Heart left ventricle (tissue), 16 donors: ENCODE measurements at places on chromosomes 5 and 9. TPM values are rescaled to one million over a fixed set of nuclear protein-coding genes. Genes with fewer than 3 reads are reported as not detected.

Gene PTPRD
- 22.7 TPM for total RNA-seq

Gene ACSL6
- total RNA-seq, result 0.56 TPM

Gene GCNT4
- total RNA-seq, result 0.45 TPM

Gene LMAN2
- 62.8 TPM for total RNA-seq

Gene ADGRD2
- total RNA-seq, result not detected

Gene TNC
- 98.7 TPM for total RNA-seq

Gene GABBR2
- 1.1 TPM for total RNA-seq

Gene ADAMTS12
- 1.3 TPM for total RNA-seq

DNA sequence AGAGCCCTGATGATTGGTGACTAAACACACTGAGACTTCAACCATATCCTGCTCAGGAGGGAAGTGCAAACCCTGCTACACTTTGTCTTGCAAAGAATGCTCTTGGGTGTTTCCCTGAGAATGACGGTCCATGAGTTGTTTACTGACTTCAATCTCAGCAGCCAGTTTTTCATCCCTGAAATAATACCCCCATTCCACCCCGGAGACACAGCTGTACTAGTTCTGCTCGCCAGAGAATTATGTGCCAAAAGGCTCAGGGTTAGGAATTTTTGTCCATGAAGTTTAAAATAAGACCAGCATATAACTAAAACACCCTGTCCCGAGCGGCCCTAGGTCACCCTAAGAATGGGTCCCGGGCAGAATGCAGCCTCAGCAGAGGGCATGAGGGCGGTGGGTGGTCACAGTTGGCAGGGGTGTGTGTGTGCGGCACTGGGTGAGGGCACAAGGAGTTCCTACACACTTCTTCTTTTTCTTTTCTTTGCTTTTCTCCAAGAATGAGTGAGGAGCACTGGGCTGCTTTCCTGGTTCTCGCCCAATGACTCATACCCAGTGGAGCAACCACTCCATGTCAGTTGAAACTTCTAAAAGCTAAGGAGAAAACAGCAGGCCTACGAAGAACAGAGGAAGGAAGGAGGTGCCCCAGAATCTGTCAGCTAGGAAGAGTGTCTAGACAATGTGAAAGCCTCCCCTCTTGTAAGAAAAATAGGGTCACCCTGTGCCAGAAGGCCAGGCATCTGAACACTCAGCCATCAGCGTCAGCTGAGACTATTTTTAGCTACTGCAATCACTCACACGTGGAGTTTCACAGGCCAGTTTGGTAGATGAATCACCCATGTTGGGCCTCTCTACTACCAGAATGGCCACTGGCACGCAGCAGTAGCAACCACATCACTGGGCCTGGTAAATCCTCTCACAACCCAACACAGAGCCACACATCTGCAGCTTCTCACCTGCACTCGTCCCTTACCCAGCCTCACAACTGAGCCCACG lies 105.9 kb downstream of the DPYSL3 start:
- H3K27me3 ChIP-seq, result no peaks in the 10 kb centered on the region
- peak; percentile 85 for DNase-seq
- H3K4me1 ChIP-seq, result peaks cover 45% of the 10 kb centered on the region
- peaks cover 61% of the 10 kb centered on the region for H3K36me3 ChIP-seq
- H3K27ac ChIP-seq, result peak overlapping the region; percentile 72

GRCh38 chr5:138138949-138139780 lies at the start of gene NME5:
NME5 (minus strand) TSS chr5:138139428; CDS start chr5:138138780, 648 bp downstream.
- H3K27ac ChIP-seq, result no peak within 1 kb of the TSS
- no peaks in the 10 kb centered on the region for H3K27me3 ChIP-seq
- DNase-seq, result peak; percentile 79
- H3K36me3 ChIP-seq, result no peaks in the 10 kb centered on the region
- no peaks in the 10 kb centered on the region for H3K4me1 ChIP-seq
- no peak within 1 kb of the TSS for H3K4me3 ChIP-seq

- no peak overlapping the region for H3K4me3 ChIP-seq
- no peaks in the 10 kb centered on the region for H3K27me3 ChIP-seq
- H3K27ac ChIP-seq, result no peak overlapping the region
These were observed 98.6 kb downstream of the AMBP start for GRCh38 chr9:113979343-113980127.

- peaks cover 41% of the 10 kb centered on the region for H3K4me1 ChIP-seq
- no peak for DNase-seq
- no peaks in the 10 kb centered on the region for H3K27me3 ChIP-seq
- H3K36me3 ChIP-seq, result no peaks in the 10 kb centered on the region
These were observed 45.3 kb upstream of the DENND4C start for GRCh38 chr9:19185191-19185590.

DNA sequence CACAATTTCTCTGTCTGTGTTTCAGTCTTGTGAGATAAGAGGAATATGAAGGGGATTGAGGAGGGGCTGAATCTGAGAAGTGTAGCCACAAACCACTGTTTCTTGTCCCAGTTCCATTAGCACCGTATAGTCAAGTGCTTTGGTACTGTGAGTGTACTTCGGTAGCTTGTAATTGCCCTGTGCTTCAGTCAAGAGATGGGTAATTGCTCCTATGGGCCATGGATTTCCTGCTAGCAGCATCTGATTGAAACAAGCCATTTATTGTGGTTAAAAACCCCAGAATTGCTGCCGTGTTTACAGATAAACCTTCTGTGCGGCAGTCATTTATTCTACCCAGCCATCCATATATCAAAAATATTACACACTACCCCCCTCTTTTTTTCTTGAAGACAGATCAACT lies 98.6 kb downstream of the MAT2B start:
- H3K27me3 ChIP-seq, result no peaks in the 10 kb centered on the region
- no peaks in the 10 kb centered on the region for H3K36me3 ChIP-seq
- H3K4me1 ChIP-seq, result no peaks in the 10 kb centered on the region
- H3K27ac ChIP-seq, result no peak overlapping the region

- no peaks in the 10 kb centered on the region for H3K4me1 ChIP-seq
- no peak overlapping the region for H3K27ac ChIP-seq
- H3K4me3 ChIP-seq, result no peak overlapping the region
- DNase-seq, result no peak
- no peaks in the 10 kb centered on the region for H3K36me3 ChIP-seq
These were observed 213.9 kb downstream of the PRDM9 start for GRCh38 chr5:23721336-23721735.

DNA sequence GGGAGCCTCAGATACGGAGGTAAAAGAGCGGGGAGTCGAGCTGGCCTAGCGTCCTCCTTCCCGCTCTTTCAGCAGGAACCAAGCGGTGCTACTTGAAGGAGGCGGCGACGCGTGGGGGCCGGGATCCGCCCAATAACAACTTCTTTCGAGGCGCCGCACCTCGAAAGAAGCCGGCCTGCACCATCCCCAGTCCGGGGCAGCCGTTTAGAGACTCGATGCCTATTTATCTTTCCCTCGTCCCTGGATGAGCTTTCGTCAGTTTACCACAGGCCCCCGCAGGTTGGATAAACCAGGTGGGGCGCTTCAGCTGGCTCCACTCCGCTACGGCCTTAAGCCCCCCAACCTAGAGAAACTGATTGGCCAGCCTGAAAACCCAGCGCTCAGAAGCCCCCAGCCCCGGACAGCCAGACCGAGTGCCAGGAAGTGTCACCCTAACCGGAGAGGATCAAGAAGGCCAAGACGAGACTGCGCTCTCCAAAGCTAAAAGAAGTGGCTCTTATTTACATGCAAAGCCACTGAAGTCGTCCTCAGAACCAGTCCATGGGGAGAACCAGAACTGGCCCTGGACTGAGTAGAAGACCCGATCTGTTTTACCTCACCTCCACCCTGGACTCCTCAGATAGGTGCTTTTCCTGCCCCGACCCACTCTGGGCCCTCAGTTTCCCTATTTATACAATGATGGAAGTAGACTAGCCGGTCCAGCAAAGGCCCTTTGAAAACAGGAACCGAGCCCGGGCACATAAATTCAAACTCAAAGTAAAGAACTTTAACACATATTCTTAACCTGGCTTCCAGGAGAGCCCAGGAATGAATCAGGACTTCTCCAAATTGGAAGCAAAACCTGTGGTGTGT lies 1.4 kb downstream of the HAND1 start:
- DNase-seq, result no peak
- peaks cover 30% of the 10 kb centered on the region for H3K27me3 ChIP-seq
- peak overlapping the region; percentile 34 for H3K4me3 ChIP-seq
- H3K27ac ChIP-seq, result no peak overlapping the region

DNA sequence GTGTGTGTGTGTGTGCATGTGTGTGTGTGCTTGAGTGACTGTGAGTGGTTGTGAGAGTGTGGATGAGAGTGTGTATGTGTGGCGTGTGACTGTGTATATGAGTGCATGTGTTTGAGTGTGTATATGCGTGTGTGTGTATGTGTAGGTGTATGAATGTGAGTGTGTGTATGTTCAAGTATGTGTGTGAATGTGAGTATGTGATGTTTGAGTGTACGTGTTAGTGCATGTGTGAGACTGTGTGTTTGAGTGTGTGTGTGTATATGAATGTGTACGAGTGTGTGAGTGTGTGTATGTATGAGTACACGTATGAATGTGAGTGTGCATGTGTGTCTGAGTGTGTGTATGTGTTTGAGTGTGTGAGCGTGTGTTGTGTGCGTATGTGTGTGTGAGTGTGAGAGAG lies 47.8 kb downstream of the KCNIP1 start:
- H3K4me1 ChIP-seq, result peaks cover 23% of the 10 kb centered on the region
- H3K27me3 ChIP-seq, result no peaks in the 10 kb centered on the region
- no peak overlapping the region for H3K27ac ChIP-seq
- no peak overlapping the region for H3K4me3 ChIP-seq

GRCh38 chr9:35570709-35571504 lies 34.2 kb upstream of the TESK1 start:
- H3K27me3 ChIP-seq, result no peaks in the 10 kb centered on the region
- no peak overlapping the region for H3K4me3 ChIP-seq
- no peaks in the 10 kb centered on the region for H3K36me3 ChIP-seq
- DNase-seq, result no peak
- no peak overlapping the region for H3K27ac ChIP-seq
- no peaks in the 10 kb centered on the region for H3K4me1 ChIP-seq

DNA sequence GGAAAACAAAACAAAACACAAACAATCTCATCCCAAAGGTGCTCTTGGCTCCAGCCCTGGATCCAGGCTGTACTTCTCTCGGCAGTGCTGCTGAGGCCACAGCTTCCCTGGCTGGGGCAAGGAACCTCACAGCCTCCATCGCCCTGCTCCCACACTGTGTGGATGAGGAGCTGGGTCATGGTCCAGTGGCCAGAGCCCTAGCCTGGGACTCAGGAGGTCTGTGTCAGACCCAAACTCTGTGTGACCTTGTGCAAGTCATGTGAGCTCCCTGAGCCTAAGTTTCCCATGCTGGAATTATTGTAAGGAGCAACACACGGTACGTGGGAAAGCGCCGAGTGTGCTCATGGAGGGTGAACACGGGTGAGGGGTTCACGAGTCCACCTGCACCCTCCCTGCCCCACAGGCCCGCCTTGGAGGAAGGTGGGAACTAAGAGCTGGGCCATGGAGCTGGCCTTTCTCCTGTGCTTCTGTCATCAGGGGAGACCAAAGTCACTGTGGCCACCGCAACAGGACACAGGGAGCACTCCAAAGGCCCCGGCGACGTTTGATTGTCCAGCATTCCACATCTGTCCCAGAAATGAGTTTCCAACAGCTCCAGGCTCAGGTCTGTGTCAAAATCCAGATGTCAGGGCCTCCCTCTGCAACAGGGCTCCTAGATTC lies 26.2 kb upstream of the SMU1 start:
- H3K4me1 ChIP-seq, result peaks cover 32% of the 10 kb centered on the region
- no peak overlapping the region for H3K4me3 ChIP-seq
- H3K27me3 ChIP-seq, result no peaks in the 10 kb centered on the region
- no peak overlapping the region for H3K27ac ChIP-seq
- H3K36me3 ChIP-seq, result no peaks in the 10 kb centered on the region

DNA sequence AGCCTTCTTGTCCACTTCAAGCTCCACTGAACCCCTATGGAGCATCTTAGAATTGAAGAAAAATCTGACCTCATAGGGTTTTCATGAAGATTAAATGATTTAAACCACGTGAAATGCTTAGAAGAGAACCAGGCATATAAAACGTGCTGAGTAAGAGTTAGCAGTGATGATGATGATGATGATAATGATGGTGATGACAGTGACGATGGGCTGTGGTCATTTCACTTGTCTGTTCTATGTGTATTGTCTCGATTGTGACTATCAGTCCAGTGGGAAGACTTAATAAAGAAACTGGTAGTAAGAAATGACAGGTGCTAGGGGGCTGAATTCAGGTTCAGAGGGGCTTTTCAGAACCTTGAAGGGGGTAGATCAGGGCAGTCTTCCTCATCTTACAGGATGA lies 45.1 kb upstream of the CDKN2AIPNL start:
- no peaks in the 10 kb centered on the region for H3K4me1 ChIP-seq
- no peaks in the 10 kb centered on the region for H3K36me3 ChIP-seq
- no peaks in the 10 kb centered on the region for H3K27me3 ChIP-seq
- no peak overlapping the region for H3K4me3 ChIP-seq

- no peaks in the 10 kb centered on the region for H3K27me3 ChIP-seq
- H3K36me3 ChIP-seq, result no peaks in the 10 kb centered on the region
- peaks cover 7% of the 10 kb centered on the region for H3K4me1 ChIP-seq
- peak; percentile 66 for DNase-seq
These were observed 95.7 kb downstream of the ANKH start for GRCh38 chr5:14775857-14776256.

DNA sequence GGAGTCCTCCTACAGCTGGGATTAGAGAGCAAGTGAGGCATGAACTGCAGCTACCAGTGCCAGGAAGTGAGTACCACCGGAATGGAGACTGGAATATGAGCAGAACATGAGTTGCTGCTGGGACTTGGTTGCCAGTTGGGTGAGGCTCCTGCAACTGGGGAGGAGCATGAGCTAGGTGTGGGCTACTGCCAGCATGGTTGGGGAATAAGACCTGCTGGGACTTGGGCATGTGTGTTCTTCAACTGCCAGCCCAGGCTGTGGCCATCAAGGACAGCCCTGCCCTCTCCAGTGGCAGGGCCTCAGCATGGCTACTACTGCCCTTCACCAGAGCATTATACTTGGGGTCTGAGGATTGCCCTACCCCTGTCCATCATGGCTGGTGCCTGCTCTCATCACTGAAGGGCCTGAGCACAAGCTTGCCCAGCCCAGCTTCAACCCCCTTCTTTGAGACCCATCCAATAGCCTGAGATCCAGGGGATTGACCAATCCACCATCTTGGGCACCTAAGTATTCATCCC lies 665.0 kb downstream of the ELAVL2 start:
- no peaks in the 10 kb centered on the region for H3K27me3 ChIP-seq
- H3K4me3 ChIP-seq, result no peak overlapping the region
- no peaks in the 10 kb centered on the region for H3K36me3 ChIP-seq
- H3K4me1 ChIP-seq, result no peaks in the 10 kb centered on the region
